Mesothelial cell of epicardium (in vitro differentiated cells): ENCODE measurements at places on chromosomes 13 and 19. TPM values are rescaled to one million over a fixed set of nuclear protein-coding genes. Genes with fewer than 3 reads are reported as not detected.

DNA sequence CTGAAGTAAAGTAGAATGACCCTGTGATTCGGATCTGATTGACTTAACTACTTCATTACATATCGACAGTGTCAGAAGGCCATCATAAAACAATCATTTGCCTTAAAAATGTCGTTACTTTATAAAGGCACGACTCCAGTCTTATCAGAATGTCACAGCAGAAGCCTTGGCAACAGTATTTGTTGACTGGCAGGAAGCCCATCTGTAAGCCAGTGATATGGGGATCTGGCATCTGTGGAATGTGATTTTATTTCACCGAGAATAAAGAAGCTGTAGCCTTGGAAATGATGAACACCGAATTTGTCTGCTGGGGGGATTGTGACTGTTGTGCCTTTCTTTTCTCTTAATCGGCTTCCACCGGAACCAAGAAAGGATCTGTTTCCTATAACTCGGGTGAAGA, 362.5 kb downstream of the TDRD3 start:
- no peak for DNase-seq

DNA sequence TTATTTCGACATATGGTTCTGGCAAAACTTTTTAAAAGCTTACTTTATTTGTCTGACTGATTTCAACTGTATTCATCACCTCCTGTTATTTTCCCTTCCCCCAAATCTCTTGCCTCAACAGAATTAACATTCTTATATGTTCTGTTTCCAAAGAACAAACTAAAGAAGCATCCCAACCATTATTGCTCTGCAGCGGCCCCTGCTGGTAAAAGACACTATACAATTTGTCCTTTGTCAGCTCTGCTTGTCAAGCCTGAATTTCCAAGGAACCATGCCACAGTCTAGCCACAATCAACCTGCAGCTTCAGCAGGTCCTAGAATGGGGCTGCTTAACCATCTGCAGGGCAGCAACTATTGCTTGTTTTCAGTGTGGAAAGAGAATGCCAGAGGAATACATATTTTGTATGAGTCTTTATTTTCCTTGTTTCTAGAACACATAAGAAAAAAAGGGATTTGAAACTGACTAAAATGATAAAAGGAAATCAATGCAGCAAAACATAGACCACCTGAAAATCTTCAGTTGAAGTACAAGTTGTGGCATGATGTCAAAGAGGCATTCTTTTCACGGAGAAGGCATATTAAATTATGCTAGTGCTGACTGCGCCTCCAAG, 845.3 kb downstream of the DIAPH3 start:
- DNase-seq, result peak; percentile 87

DNA sequence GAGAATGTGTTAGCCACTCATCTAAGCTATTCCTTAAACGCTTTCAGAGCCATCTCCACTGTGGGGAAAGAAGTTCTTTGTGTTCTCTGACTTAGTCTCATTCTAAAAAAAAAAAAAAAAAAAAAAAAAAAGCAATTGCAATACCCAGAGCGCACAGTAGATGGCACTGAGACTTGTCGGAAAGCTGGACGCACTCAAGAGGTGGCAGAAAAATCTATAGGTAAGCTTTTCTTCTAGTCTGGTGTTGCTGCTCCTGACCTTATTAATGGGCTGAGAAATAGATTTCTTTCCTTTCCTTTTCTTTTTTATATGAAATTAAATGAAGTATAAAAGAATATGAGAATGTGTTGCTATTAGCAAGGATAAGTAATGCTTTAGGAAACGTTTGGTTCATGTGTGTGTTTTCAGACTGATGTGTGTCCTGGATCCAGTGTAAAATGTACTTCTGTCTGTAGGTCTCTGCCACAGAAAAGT, 4.7 kb upstream of the GJB2 start:
- DNase-seq, result no peak

DNA sequence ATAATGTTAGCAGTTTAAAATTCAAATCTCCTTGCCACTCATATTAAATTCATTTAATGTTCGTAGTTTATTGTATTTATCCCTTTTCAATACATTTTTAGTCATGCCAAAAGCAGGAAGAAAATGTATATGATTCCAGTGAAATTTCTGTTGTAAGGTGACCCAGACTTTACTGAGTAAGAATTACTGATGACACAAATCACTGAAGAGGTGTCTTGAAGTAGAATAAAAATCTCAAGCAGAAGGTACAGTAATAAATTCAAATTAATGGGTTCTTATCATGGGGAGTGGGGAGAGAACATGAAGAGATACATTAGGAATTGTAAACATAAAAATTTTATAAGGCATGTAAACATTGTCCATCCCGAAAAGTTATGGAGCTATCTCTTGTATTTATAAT, 19.9 kb downstream of the STARD13 start:
- DNase-seq, result no peak

- no peak for DNase-seq
These were observed 2.4 kb upstream of the ICAM4 start for GRCh38 chr19:10284065-10284959.

DNA sequence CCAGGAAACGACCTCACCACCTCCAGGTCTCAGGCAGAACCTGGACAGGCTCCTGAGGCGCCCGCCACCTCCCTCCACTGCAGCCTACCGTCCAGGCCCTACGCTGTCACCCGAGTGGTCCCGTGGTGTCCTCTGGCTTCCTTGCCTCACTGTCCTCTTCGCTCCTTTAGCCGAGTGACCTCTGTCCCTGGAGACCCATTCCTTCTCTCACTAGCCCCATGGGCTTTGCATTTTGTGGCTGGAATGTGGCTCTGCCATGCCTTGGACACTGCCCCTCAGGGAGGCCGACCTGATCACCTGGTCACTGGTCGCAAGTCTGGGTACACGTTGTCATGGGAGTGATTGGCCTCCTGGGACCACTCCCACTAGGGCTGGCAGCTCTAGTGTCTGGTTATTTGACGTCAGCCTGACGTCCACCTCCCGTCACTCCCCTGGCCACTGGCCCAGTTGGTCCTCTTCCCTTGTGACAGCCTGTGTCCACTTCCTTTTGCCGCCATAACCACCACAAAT, 17.9 kb downstream of the SLC25A42 start:
- DNase-seq, result no peak

GRCh38 chr13:91588541-91588940, 190.1 kb downstream of the GPC5 start:
- DNase-seq, result no peak

- DNase-seq, result no peak
These were observed 270.3 kb downstream of the MZT1 start for GRCh38 chr13:72457151-72457550.

GRCh38 chr13:24016046-24016445, 118.7 kb upstream of the C1QTNF9B start:
- no peak for DNase-seq

- DNase-seq, result peak; percentile 26
These were observed 50.3 kb upstream of the TUBGCP3 start for GRCh38 chr13:112638157-112638750.

Gene IFI30
- total RNA-seq, result 0.32 to 2.0 TPM (median 0.36 TPM) in 3 replicates

Gene LGALS7B
- 1.2 TPM in 1 of 3 replicates, not detected in the others for total RNA-seq

Gene ZNF700
- 13.4 to 15.0 TPM (median 14.2 TPM) in 3 replicates for total RNA-seq

Gene FUT6
- 0.32 TPM in 1 of 3 replicates, not detected in the others for total RNA-seq
